ENCODE measurements at places on chromosomes 3 and 15.
A peak's percentile ranks its signal among the peaks of the same experiment; 100 is the strongest.

DNA sequence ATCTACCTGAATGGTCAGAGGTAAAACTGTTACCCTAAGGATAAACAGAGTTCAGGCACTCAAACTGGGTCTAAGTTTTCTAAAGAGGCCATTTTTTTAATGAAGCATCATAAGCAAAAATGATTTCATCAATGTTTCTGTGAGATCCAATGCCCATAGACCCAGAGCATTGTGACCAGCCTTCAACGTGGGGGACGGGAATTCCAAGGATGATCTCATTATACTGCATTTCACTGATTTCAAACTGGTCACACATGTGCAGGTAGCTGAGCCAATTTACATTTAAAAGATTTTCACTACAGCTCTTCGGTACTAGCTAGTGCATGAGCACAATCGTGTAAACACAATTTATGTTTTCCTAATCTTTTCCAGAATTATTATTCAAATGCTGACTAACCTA, 472.9 kb downstream of the DIPK2A start:
- no peaks in the 10 kb centered on the region for H3K4me1 ChIP-seq
- H3K4me3 ChIP-seq: no peak overlapping the region
- no peak overlapping the region for H3K27ac ChIP-seq
- no peaks in the 10 kb centered on the region for H3K27me3 ChIP-seq
- no peaks in the 10 kb centered on the region for H3K36me3 ChIP-seq

DNA sequence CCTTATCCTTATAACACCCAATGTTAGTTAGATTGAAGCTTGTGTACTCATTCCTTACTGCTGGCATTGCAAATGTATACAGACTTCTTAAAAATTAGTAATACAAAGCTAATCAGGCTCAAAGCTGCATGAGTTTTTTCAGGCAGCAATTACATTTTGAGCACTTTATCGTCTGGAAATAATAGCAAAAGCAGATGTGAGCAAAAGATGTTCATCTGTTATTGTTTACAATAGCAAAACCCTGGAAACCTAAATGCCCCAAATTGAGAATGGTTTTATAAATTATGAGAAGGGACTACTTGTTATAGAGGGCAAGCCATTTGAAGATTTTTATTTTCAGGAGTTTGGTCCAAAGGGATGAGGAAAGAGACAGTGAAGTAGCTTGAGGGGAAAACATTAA, 126.4 kb downstream of the GADL1 start:
- no peaks in the 10 kb centered on the region for H3K36me3 ChIP-seq
- peaks cover 3% of the 10 kb centered on the region for H3K4me1 ChIP-seq
- no peak overlapping the region for H3K27ac ChIP-seq
- peaks cover 36% of the 10 kb centered on the region for H3K27me3 ChIP-seq
- DNase-seq: no peak

- no peaks in the 10 kb centered on the region for H3K4me1 ChIP-seq
- no peaks in the 10 kb centered on the region for H3K27me3 ChIP-seq
- H3K4me3 ChIP-seq: no peak overlapping the region
- H3K27ac ChIP-seq: no peak overlapping the region
Observed at GRCh38 chr3:29914861-29915524, 634.1 kb downstream of the RBMS3 start.

DNA sequence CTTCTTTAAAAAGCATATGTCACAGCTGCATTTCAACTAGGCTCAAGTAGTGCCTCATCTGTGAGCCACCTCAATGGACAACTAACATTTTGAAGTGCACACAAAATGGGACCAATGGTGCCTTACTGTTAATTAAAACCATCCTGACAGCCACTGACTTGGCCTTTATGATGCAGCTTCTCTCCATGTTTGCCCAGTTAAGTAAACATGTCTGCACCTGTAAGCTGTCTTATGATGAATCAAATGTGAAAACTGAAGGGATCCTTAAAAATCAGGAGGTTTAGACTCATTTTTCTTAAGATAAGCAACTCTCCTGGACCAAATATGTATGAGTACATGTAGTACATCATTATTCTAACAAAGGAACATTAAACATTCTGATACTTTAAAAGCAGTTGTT, 861.6 kb downstream of the ROBO1 start:
- H3K27ac ChIP-seq: no peak overlapping the region
- no peaks in the 10 kb centered on the region for H3K4me1 ChIP-seq
- H3K27me3 ChIP-seq: no peaks in the 10 kb centered on the region
- H3K36me3 ChIP-seq: no peaks in the 10 kb centered on the region
- no peak overlapping the region for H3K4me3 ChIP-seq

DNA sequence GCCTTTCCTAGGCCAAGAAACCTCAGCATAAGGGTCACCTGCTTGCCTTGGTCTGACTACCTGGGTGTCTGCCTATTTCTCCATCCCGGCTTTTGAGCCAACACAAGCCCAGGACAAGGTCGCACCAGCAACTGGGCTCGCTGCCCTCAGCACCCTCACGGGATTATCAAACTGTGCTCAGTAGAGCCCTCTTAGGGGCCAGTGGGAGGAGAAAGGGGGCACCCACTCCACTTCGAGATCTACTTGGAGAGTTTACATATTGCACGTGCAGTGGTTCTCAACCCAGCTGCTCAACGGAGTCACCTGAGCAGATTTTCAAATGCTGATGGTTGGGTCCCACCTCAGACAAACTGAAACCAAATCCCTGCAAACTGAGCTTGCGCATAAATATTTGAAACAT, 31.1 kb downstream of the TSPAN3 start:
- H3K27me3 ChIP-seq: no peaks in the 10 kb centered on the region
- H3K4me1 ChIP-seq: peaks cover 13% of the 10 kb centered on the region
- H3K4me3 ChIP-seq: no peak overlapping the region
- peaks cover 36% of the 10 kb centered on the region for H3K36me3 ChIP-seq

DNA sequence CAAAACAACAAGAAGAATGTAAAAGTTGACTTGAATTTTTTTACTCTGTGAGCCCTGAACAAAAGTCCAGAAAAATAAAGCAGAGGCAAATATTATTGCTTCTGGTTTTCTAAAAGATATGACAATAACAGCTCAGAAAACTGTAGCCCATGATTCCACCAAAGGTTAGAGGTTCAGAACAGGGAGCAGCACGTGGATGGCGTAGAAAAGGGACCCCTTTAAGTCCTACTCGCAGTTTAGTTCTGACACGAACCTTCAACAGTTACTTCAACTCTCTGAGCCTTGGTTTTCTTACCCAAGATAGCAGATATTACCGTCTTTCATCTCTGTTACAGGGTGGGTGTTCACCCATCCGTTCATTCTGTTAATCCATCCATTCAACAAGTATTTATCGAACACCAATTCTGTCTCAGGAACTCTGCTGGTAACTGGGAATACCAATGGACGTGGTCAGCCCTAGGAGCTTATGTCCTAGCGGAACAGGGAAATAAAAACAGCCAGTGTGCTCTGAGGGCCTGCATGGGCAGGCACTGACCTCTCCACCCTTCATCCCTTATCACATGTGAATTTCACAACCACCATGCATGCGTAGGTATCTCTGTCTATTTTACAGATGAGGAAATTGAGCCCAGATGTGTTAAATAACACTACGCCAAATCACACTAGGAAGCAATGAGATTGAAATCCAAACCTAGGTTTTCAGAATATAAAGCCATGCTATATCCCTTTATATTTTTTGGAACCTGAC, 274.2 kb upstream of the ICE2 start:
- H3K27me3 ChIP-seq: peaks cover 8% of the 10 kb centered on the region
- no peaks in the 10 kb centered on the region for H3K4me1 ChIP-seq
- no peak overlapping the region for H3K27ac ChIP-seq
- no peaks in the 10 kb centered on the region for H3K36me3 ChIP-seq
- no peak for DNase-seq

DNA sequence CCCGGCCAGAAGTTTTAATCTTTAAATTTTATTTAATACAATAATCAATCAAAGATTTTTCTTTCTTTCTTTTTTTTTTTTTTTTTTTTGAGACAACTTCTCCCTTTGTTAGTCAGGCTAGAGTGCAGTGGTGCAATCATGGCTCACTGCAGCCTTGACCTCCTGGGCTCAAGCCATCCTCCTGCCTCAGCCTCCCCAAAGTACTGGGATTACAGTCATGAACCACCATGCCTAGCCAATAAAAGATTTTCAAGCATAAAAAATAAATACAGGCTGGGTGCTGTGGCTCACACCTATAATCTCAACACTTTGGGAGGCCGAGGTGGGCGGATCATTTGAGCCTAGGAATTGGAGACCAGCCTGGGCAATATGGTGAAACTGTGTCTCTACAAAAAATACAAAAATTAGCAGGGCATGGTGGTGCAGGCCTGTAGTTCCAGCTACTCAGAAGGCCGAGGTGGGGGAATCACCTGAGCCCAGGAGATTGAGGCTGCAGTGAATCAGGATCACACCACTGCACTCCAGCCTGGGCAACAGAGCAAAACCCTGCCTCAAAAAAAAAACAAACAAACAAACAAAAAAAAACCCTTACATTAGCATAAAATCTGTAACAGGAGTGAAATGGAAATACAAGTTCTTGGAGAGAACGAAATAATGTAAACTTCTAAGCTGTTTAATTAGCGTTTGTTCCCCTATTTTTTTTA, 29.1 kb upstream of the SRP14 start:
- no peaks in the 10 kb centered on the region for H3K4me1 ChIP-seq
- H3K27me3 ChIP-seq: no peaks in the 10 kb centered on the region
- H3K27ac ChIP-seq: no peak overlapping the region

GRCh38 chr3:185030951-185031350, 121.9 kb downstream of the C3orf70 start:
- H3K27ac ChIP-seq: no peak overlapping the region
- DNase-seq: no peak

DNA sequence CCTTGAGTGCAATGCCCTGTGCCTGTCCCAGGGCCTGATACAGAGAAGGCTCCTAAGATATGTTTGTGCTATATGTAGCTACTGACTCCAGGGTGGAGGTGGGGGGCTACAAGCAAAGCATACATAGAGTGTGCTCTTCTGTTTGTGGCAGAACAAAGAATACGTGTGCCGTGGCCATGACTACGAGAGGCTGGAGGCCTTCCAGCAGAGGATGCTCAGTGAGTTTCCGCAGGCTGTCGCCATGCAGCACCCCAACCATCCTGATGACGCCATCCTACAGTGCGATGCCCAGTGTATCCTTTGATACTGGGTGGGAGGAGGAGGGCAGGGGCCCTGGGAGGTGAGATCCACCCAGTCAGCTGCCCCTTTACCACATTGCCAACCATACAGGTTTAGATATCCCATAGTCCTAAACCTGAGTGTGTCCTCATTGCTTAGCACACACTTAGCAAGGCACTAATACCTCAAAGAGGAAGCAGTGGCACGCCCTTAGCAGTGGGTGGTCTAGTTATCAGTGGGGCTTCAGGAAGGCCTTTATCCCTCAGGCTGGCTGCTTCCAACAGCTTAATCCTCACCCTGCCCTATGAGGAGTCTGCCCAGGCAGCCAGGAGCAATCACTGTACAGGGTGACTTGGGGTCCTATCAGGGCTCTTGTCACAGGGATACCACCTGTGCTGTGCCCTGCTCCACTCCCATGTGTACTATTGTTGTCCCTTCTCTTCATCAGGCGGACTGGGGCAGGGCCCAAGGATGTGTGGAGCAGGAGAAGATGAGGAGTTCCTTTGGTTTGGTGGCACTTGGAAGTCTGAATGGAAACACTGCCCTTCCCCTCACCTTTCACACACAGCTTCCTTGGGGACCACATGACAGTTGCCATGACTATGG, 30.1 kb upstream of the MANF start:
- no peaks in the 10 kb centered on the region for H3K27me3 ChIP-seq
- H3K4me3 ChIP-seq: no peak overlapping the region
- no peak for DNase-seq
- H3K27ac ChIP-seq: no peak overlapping the region
- peaks cover 3% of the 10 kb centered on the region for H3K36me3 ChIP-seq

DNA sequence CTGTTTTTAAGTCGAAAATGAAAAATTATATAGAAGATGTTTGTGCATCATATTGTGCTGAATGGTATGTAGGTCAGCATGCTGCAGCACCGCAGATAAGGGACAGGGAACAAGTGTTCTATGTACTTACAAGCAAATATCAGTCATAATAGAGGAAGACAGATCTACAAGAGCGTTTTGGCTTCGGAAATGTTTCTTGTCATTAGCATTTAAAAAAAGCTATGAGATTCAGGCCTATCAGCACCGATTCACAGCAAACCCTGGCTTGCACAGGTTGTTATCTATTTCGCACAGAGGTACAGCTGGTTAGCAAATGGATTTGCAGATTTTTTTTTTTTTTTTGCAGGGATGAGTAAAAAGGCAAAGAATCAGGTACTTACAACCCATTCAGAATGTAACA, 204.2 kb upstream of the TBC1D5 start:
- H3K4me1 ChIP-seq: no peaks in the 10 kb centered on the region
- H3K27ac ChIP-seq: no peak overlapping the region
- H3K27me3 ChIP-seq: peaks cover 44% of the 10 kb centered on the region
- H3K36me3 ChIP-seq: no peaks in the 10 kb centered on the region
- no peak overlapping the region for H3K4me3 ChIP-seq

GRCh38 chr3:47579875-47580274, 1.2 kb upstream of the CSPG5 start:
- no peak for DNase-seq
- H3K27ac ChIP-seq: no peak overlapping the region
- no peaks in the 10 kb centered on the region for H3K4me1 ChIP-seq
- peaks cover 28% of the 10 kb centered on the region for H3K27me3 ChIP-seq
- peak overlapping the region; percentile 64 for H3K4me3 ChIP-seq

- no peak overlapping the region for H3K27ac ChIP-seq
- H3K36me3 ChIP-seq: peaks cover 9% of the 10 kb centered on the region
- peaks cover 17% of the 10 kb centered on the region for H3K4me1 ChIP-seq
- no peaks in the 10 kb centered on the region for H3K27me3 ChIP-seq
- no peak overlapping the region for H3K4me3 ChIP-seq
- DNase-seq: no peak
Observed at GRCh38 chr15:42611532-42611931, 36.1 kb downstream of the STARD9 start.

GRCh38 chr15:93372208-93372864, 283.3 kb upstream of the RGMA start:
- H3K4me1 ChIP-seq: no peaks in the 10 kb centered on the region
- no peak overlapping the region for H3K4me3 ChIP-seq
- no peaks in the 10 kb centered on the region for H3K36me3 ChIP-seq
- DNase-seq: no peak

- H3K4me1 ChIP-seq: peaks cover 5% of the 10 kb centered on the region
- no peak overlapping the region for H3K27ac ChIP-seq
- peaks cover 7% of the 10 kb centered on the region for H3K27me3 ChIP-seq
- DNase-seq: no peak
- no peaks in the 10 kb centered on the region for H3K36me3 ChIP-seq
Observed at GRCh38 chr3:187783098-187783497, 37.8 kb upstream of the BCL6 start.

DNA sequence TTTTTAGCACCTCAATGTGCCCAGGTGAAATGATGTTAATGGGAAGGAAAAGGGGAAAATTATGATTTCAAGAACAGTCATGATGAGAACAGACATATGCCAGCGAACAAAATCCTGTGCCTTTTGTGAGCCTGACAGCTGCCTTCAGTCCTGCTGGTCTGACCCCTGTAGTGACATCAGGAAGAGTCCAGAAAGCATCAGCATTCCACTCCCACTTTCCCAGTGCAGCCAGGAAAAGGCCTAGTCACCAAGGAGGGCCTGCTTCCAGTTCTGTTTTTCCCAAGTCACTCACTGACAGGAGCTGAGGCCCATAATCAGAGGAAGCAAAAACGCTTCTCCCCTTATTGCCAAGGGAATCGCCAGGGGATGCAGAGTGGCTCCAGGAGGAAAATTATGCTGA, 218.4 kb downstream of the ABHD5 start:
- peaks cover 3% of the 10 kb centered on the region for H3K4me1 ChIP-seq
- H3K27ac ChIP-seq: no peak overlapping the region
- no peaks in the 10 kb centered on the region for H3K36me3 ChIP-seq
- no peak for DNase-seq
- peaks cover 49% of the 10 kb centered on the region for H3K27me3 ChIP-seq

- H3K27me3 ChIP-seq: no peaks in the 10 kb centered on the region
- H3K36me3 ChIP-seq: peaks cover 31% of the 10 kb centered on the region
- peaks cover 4% of the 10 kb centered on the region for H3K4me1 ChIP-seq
Observed at GRCh38 chr15:94360251-94360685, 128.9 kb downstream of the MCTP2 start.

- DNase-seq: no peak
- peaks cover 29% of the 10 kb centered on the region for H3K36me3 ChIP-seq
- peaks cover 13% of the 10 kb centered on the region for H3K4me1 ChIP-seq
- no peak overlapping the region for H3K4me3 ChIP-seq
Observed at GRCh38 chr15:40463279-40463678, 7.5 kb upstream of the CHST14 start.
